Activated T-cell treated with anti-CD3 and anti-CD28 coated beads for 24 hours (primary cell): ENCODE measurements at places on chromosomes 4 and X.

- DNase-seq: peak; percentile 68
Observed at GRCh38 chrX:20442597-20442996, 175.9 kb upstream of the RPS6KA3 start.

DNA sequence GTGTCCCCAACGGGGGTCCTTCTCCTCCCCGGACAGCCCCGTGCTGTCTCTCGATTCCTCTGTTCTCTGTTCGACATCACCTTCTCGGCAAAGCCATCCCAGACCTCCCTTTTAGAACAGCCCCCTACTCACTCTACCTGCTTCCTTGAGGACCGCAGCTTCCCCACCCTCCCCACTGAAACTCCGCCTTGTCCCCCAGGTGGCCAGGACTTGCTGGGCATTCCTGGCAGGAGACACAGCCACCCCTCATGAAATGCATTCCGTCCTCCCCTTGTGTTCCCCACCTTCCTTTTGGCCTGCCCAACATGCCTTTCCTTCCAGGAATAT lies 34.8 kb upstream of the GPR78 start:
- no peak for DNase-seq

DNA sequence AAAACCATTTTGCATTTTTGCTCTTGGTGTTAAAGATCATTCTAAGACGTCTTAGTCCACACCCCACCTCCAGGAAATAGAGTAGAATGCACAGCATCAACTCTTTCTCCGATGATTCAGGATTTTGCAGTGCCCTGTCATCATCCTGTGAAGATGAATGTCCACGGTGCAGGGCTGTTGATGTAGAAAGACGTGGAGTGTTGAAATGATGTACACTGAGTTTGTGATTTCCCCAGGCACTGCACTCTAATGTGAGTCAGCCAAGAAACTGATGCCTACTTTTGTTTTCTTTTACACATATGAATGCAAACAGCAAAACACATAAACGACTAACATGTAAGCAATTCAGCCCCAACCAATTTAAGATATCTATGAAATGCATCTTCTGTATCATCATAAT lies 10.5 kb downstream of the LGI2 start:
- no peak for DNase-seq

GRCh38 chr4:80454040-80454439 lies 118.5 kb downstream of the CFAP299 start:
- DNase-seq: no peak

GRCh38 chr4:5941601-5942000 lies 48.7 kb upstream of the CRMP1 start:
- no peak for DNase-seq

GRCh38 chr4:188941524-188942119 lies 802.4 kb downstream of the TRIML1 start:
- no peak for DNase-seq

GRCh38 chrX:37786624-37787422 lies 7.0 kb downstream of the CYBB start:
- DNase-seq: no peak

DNA sequence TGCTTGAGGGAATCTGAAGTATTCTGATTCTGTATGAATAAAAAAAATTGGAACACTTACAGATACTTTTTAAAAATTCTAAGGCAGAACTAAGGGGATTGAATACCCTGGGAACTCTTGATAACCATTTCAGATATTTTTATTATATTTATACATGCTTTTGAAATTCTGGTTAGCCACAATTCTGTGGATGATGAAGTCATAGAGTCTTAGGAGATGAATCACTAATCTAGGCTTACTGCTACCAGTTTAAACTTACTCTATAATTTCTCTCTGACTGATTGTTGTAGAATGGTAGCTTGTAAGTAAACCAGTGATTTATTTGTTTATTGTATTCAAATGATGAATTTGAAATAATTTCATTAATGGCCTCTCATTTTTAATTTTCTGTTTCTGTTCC lies 11.4 kb upstream of the SLAIN2 start:
- DNase-seq: no peak

DNA sequence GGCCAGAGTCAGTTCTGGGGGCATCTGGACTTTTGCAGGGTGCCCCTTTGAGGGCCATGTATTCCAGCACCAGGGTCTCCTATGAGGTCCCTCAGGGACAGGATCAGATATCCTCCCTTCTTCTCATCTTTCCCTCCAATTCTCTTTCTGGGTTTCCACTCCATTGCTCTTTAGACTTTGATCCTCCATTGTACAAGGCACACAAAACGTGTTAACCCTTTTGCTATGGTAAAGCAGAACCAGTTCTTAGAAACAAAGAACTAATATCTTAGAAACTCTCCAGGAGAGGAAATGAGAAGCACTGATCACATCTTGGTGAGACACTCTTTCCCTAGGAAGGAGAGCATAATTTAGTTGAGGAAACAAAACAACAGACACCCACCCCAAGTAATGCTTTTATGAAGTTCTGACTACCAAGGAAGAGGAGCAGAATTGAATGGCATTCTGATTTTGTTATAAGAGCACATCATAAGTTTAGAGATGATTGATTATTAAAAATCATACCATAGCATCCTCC lies 200.7 kb upstream of the NPY2R start:
- no peak for DNase-seq

DNA sequence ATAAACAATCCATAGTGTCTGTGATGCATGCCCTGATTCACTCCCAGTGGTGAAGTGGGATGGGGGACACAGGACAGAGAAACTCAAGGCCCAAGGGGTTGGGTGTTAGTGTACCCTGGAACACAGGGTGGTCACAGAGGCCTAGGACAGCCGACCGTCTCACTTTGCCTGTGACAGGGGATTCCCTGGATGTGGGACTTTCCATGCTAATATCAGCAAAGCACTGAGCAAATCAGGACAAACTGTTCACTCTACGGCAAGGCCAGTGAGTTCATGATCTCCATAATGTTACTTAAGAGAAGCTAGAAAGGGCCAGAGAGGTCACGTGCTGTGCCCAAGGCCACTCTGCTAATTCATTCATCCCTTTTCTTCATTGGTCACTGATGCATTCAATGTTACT lies 158.7 kb upstream of the RBPJ start:
- DNase-seq: no peak

GRCh38 chr4:169931964-169932363 lies 94.2 kb downstream of the MFAP3L start:
- DNase-seq: no peak

- no peak for DNase-seq
Observed at GRCh38 chr4:1398681-1399507, 7.3 kb downstream of the NKX1-1 start.

GRCh38 chrX:10622197-10622596 lies 1.8 kb upstream of the MID1 start:
- DNase-seq: no peak

DNA sequence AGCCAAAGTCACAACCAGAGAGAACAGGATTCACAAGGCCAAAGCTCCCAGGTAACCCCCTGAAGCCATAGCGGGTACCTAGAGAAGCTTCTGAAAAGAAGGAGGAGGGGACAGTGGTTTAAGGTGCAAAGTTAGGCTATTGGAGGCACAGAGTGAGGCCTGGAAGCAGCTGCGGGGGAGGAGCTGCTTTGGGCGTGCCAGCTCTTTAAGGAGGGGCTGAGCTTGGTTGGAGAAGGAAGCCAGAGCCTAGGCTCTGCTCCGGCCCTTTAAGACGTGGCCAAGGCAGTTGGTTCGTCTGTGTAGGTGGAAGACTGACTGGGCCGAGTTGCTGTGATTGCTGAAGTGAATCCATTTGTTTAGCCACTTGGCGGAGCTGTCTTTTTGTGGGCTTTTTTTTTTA lies 1.5 kb downstream of the KLF8 start:
- DNase-seq: no peak

GRCh38 chr4:151049430-151049884 lies 34.4 kb upstream of the LRBA start:
- DNase-seq: no peak

DNA sequence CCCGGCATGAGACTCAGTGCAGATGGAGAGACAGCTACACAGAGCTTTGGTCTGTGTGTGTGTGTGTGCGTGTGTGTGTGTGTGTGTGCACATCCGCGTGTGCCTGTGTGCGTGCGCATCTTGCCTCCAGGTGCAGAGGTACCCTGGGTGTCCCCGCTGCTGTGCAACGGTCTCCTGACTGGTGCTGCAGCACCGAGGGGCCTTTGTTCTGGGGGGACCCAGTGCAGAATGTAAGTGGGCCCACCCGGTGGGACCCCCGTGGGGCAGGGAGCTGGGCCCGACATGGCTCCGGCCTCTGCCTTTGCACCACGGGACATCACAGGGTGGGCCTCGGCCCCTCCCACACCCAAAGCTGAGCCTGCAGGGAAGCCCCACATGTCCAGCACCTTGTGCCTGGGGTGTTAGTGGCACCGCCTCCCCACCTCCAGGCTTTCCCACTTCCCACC lies 14.3 kb downstream of the FGFR3 start:
- no peak for DNase-seq

- DNase-seq: no peak
Observed at GRCh38 chr4:144213371-144213770, 72.9 kb upstream of the GYPA start.

GRCh38 chrX:135890087-135890585 lies 3.1 kb downstream of the CT45A10 start:
- DNase-seq: no peak

DNA sequence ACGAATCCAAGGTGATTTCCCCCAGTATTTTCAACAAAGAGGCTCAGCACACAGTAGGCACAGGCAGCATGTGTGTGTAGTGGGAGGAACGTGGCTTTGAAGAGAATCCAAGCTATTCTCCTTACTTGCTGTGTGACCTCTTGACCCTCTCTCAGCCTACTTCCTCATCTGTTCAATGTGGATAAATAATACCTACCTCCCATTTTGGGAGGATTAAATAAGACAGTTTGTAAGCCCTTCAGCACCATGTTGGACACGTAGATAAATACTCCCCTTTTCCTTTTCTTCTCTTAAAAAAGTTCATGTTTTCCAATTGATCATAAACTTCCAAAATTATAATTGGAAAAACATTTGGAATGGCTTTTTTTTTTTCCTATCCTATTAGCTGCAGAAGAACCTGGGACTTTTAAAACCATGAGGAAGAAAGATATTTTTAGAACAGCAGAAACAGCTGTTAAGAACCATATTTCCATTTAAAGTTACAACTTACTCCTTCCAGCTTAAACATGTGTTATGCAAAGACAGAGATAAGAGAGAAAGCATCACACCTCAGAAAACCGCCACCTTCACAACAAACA lies 56.1 kb upstream of the TMEM131L start:
- no peak for DNase-seq

GRCh38 chr4:125750828-125751466 lies 436.2 kb downstream of the FAT4 start:
- no peak for DNase-seq

- peak; percentile 12 for DNase-seq
Observed at GRCh38 chr4:64158648-64159326, 250.5 kb downstream of the TECRL start.

DNA sequence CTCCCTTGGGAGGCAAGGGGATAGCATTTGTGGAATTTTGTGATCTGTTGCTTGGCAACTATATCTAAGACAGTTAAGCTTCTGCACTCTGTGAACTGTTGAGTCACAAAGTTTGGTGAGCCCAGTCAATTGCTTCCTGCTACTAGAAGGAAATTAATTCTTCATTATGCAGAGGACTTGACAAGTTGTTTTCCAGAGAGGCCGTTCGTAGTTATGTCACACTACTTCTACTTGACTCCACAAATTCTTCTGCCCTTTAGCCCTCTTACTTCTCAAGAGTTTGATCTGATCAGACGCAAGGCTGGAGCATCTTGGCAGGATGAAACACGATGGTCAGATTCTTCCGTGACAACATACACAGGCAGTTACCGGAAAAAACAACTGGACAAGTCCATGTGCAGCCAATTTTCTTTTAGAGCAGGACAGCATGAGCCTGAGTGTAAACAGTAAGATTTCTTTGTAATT lies at the start of gene C4orf51:
Gene C4orf51, plus strand, starts transcription at position 156 of the 465 bp plus-strand sequence. Its CDS starts 58 bp downstream, at position 214.
- no peak for DNase-seq

GRCh38 chrX:24002167-24002566 lies 24.8 kb downstream of the KLHL15 start:
- DNase-seq: no peak

DNA sequence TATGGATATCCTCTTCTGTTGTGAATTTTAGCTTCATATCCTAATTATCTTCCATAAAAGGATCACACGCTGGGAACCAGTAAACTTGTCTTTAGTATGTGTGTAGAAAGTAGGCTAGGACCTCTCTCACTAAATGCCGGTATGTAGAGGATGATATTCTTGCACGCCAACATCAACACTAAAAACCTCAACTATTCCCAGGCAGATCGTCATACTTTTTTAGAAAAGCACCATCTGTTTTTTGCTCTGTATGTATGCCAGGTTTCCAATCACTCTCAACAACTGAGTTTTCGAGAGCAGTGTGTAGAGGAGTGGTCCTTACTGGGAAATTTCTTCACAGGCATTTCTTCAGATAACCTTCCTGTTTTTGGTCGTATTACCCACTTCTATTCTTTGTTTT lies 283.6 kb downstream of the GALNTL6 start:
- no peak for DNase-seq

DNA sequence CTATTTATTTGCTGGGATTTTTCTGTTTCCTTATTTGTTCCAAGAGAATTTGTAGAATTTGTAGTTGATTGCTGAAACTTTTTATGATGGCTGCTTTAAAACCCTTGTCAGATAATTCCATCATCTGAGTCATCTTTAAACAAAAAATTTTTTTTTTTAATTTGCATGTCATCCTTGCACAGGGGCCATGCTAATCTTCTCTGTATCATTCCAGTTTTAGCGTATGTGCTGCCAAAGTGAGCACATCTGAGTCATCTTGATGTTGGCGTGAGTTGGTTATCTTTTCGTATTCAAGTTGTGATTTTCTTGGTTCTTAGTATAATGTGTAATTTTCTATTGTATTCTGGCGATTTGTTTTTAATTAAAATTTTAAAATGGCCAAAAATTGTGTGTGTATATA lies 18.7 kb upstream of the ZNF157 start:
- no peak for DNase-seq

DNA sequence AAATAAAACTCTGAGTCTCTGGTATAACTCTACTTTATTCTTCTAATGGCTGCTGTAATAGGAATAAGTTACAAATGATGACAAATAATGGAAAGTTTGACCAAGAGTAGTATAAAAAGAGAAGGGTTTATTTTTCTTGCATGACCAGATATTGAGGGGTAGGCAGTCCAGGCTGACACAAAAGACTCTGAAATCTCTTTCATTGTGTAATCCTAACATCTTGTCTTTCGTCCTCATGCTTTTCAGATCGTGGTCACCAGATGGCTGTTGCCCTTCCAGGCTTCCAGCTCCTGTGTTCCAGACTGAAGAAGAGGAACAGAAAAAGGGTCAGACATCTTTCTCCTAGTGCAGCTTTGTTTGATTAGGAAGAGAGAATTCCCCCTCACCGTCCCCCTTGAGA lies 176.9 kb upstream of the GK2 start:
- no peak for DNase-seq

DNA sequence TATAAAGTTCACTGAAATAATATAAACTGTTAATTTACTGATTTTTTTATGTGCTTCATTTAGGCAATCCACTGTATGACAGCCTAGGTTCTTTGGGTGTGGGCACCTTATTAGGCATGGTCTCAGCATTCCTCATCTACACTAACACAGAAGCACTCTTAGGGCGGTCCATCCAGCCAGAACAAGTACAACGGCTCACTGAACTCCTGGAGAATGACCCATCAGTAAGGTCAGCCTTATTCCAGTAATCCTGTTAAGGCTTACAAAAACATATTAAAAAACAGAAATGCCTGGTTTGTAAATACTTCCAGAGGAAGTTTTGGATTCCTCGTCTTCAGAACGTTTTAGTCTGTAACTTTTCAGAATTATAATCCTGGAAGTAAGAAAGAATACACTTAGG lies 80.1 kb downstream of the SLC30A9 start:
- DNase-seq: no peak
